A172 (cell line): ENCODE measurements at places on chromosomes 16 and 17.
A peak's percentile ranks its signal among the peaks of the same experiment; 100 is the strongest.

- no peak for DNase-seq
These were observed 80.7 kb upstream of the TNRC6C start for GRCh38 chr17:77877646-77878355.

- DNase-seq = no peak
These were observed 1.1 kb downstream of the CAMTA2 start for GRCh38 chr17:4986403-4986802.

GRCh38 chr16:60337671-60338070, 1603.6 kb upstream of the GOT2 start:
- no peak for DNase-seq

GRCh38 chr16:15043344-15043743, 12.5 kb downstream of the NTAN1 start:
- no peak for DNase-seq

DNA sequence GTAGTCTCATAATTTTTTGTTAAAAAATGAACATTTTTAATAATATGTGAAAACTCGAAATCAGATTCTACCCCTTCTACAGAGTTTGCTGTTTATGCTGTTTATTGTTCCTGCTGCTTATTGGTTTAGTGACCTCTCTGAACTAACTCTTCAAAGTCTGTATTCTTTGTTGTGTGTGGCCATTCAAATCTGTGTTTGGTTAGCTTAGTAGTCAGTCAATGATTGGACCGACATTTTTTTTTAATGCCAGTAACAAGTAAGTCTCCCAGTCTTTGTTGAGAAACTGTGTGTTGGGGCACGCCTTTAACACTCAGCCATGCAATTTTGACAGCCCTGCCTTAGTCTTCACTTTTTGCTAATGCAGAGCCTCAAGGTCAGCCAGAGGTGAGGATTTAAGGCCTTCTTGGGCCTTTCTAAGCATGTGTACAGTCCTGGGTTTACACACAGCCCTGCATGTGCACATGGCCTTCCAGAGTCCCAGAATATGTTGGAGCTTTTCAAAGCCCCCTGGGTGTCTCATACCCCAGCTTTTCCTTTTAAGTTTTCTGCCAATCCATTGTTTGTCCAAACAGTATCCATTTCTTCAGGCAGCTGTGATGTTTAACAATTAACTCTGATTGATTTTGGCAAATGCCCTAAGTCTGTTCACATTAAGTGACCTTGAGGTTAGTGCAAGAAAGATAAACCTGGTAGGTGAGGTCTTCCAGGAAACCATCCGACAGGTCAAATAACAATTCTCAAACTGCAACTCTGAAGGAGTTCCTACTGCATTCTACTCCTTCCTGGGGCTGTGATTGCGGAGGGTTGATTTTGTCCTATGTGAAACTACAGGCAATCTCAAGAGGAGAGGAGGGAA, 389.3 kb downstream of the PMP22 start:
- no peak for DNase-seq

DNA sequence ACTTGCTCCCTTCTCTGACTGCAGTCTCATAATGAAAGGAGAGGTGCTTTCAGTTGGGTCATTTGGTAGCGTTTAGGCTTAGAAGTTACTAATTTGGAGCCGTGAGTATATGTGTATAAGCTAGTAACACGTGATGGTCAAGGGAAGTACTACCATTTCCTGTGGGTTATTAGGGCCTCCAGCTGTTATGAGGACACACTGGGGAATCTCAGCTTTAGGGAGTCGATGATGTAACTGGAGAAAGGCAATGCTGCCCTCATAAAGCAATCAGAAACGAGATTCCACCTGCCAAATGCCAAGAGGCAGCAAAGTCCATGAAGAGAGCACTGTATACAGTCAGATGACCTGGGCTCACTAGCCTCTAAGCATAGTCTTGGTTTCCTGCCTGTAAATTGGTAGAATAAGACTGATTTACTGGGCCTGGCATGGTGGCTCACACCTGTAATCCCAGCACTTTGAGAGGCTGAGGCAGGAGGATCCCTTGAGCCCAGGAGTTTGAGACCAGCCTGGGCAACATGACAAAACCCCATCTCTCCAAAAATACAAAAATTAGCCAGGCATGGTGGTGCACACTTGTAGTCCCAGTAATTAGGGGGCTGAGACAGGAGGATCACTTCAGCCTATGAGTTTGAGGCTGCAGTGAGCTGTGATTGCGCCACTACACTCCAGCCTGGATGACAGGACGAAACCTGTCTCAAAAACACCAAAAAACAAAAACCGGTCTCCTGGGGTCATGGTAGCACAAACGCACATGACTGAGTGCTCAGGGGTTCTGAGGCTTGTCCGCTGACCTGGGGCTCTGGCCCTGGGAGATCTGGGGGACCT, 53.0 kb downstream of the SF3B3 start:
- DNase-seq = peak; percentile 95

GRCh38 chr17:2215616-2216364, 87.8 kb downstream of the SMG6 start:
- peak; percentile 82 for DNase-seq

DNA sequence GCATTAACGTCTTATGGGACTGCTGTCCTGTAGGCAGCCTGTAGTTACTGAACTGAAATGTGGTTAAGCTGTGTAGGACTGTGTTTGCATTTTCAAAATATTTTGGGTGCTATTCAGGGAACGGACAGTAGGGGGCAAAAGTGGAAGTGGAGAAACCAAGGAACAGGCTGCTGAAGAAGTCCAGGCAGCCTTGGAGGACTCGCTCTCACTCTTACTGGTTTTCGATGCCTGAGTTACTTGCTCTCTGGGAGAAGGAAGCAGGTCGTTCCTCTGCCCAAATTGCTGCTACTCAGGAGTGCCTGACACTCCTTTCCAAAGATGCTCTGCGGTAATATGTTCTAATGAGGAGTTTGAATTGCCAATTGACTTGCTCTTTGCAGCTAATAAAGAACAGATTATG, 64.5 kb upstream of the RBFOX1 start:
- DNase-seq = peak; percentile 2

DNA sequence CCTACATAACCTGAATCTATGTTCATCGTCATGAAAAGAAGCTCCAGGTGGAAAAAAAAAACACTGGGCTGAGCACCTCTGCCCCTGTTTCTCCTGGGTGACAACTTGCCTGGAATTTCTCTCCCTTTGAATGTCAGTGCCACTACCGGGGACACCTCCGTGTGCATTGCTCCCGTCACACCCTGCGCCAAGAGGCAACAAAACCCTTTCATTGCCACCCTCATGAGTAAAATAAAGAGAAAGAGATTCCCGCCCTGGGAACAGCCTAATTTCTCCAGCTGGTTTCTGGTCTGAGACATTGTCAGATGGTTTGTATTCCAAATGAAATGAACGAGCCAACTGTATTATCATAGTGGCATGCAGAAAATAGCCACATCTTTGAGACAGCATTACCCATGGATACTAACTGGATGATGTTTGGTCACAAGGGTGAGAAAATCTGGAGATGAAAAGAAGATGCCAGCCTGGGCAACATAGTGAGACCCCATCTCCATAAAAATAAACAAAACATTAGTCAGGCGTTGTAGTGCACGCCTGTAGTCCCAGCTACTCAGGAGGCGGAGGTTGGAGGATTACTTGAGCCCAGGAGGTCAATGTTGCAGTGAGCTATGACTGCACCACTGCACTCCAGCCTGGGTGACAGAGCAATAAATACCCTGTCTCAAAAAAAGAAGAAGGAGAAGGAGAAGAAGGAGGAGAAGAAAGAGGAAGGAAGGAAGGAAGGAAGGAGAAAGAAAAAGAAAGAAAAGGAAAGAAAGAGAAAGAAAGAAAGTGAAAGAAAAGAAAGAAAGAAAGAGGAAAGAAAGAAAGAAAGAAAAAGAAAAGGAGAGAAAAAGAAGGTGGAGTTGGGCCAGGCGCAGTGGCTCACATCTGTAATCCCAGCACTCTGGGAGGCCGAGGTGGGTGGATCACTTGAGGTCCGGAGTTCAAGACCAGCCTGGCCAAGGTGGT, 42.2 kb upstream of the ADCY9 start:
- no peak for DNase-seq

DNA sequence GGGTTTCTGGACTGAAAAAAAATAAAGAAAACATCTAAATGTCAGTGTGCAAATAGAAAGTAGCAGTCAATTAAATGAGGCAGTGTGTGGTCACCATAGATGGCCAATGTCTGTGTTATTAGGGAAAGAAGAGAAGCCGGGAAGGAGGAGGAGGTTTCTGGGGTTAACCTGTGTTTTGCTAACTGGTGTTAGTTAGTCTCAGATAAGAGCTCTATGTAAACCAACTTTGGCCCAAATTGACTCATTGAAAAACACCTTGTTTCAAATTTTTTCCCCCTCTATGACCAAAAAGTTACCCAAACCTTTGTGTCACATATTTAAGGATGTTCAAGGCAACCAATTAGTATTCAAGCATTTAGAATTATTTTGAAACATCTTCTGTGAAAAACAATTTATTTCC, 530.9 kb downstream of the MAF start:
- DNase-seq = no peak

DNA sequence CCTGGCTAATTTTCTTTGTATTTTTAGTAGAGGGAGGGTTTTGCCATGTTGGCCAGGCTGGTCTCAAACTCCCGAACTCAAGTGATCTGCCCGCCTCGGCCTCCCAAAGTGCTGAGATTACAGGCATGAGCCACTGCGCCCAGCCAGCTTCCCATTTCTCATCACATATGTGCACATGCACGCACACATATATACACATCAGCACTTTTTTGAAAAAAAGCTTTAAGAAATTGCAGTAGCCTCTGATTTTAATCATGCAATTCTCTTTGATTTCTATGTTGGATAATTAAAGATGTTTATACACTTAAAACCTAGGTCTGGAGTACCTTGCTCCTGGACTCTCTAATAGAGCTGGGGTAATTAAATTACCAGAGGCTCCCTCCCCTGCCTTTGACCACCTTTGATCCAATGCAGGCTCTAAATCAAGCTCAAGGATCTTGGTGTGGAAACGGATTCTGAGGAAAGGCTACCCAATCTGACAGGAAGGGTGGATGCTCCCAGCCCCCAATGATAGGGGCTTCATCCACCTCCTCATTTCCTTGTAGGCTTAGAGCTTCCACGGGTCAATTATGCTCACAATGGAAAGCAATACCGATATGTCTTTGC, 29.7 kb upstream of the GAN start:
- no peak for DNase-seq

DNA sequence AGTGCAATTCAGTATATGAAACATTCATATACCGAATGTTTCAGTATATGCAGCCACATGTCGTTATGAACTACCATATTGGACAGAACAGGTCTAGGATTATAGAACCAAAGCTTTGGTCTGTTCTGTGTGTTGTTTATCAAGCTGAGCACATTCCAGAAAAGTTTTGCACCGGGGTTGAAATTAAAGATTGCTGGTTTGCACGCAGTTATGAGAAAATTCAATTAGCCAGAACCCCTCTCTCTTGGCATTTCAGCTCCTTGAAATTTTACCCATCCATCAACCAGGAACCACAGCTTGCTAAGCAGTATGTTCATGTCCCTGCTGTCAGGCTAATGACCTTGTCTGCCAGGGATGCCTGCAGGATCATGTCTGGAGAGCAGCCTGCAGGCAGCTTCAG, 9.5 kb downstream of the KRT32 start:
- no peak for DNase-seq

- no peak for DNase-seq
These were observed 704.3 kb downstream of the MAF start for GRCh38 chr16:78896280-78896679.

DNA sequence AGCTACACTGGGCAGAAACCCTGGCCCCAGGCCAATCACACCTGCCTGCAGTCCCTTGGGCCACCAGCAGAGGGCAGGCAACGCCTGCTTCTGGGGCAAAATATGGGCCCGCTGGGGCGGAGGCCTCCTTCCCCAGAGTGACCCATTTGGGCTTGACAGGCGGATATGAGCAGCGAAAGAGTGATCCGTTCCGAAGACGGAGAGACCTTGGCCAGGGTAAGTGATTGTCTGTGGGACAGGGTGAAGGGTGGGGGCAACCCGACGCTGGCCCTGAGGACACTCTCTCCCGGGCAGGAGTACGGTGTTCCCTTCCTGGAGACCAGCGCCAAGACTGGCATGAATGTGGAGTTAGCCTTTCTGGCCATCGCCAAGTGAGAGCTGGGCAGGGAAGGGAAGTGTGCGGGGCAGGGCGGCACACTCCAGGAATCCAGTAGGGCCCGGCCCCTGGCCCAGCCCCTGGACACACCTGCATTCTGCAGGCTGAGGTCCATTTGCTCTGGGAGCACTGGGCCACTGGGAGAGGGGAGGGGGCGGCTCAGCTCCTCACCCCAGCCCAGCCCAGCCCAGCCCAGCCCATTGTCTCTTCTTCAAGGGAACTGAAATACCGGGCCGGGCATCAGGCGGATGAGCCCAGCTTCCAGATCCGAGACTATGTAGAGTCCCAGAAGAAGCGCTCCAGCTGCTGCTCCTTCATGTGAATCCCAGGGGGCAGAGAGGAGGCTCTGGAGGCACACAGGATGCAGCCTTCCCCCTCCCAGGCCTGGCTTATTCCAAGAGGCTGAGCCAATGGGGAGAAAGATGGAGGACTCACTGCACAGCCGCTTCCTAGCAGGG, 3.5 kb upstream of the NHERF1 start:
- peak; percentile 67 for DNase-seq

DNA sequence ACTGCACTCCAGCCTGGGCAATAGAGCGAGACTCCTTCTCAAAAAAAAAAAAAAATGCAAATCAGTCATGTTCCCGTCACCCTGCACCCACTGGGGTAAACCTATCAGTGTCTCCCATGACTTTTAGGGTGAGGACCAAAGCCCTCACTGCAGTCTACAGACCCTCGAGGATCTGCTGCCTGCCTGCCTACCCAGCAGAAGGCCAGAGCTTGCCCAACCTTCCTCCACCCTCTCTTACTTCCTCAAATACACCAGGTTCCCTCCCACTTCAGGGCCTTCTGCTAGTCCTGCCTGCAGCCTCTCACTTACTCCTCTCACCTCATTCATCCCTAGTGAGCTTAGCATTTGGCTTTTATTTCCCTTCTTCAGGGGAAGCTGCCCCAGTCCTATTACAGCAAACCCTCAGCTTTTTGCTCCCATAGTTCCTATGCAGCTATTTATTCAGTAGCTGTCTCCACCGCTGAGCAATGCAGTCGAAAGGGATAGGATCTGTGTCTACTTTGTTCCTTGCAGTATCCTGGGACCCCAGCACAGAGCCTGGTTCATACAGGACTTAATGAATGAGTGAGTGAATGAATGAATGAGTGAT, 17.8 kb upstream of the TOB1 start:
- no peak for DNase-seq

GRCh38 chr17:15490634-15491261, 23.3 kb upstream of the CDRT4 start:
- DNase-seq = peak; percentile 95
